Kasumi-1 (cell line): ENCODE measurements at places on chromosomes 7 and 10.
A peak's percentile ranks its signal among the peaks of the same experiment; 100 is the strongest.

DNA sequence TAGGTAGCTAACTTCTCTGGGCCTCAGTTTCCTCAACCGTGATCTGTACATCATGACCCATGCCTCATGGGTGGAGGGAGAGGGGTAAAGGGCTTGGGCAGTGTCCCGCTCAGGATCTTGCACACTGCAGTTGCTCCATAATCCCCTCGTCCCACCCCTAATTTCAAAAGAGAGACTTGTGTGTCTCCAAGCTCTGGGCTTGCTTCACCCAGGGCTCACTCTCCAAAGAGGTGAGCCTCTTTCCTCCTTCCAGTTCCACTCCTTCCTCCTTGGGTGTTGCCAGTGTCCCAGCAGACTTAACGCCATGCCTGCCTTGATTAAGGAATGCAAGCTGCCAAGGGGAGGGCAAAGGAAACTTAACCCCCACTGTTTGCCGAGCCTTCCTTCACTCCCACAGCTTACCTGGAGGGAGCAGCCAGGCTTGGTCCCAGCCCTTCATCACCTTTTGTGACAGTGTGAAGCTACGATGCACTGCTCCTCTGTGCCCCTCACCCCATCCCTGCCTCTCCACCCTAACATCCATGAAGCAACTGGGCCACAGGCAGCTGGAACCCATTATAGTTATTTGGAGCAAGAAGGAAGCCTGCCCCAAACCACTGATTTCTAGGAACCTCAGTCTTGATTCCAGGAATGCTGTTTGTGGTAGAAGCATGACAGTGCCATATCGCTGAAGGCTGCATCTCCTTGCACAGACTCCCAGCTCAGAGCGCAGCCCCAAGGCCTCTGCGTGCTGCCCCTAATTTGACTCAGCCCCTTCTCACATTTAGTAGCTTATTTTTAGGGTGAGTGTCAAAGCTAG is 363.3 kb downstream of the TNS3 start:
- no peak for DNase-seq

DNA sequence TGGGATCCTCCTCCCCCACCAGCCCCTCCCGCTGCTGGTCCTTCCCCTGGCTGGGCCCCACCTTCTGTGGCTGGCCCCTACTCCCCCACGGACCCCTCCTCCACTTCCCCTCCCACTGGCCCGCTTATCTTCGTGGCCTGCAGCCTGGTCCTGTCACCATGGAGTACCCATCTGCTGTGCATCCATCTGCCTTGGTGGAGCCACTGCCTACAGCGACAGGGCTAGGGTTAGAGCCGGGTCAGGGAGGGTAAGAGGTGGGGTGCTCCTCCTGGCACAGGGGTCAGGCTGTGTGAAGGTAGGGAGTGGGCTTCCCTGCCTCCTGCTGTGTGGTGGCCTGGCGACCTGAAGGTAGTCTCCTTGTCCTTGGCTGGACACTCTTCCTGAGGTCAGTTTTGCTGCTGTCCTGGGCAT is 5.2 kb downstream of the ADCY1 start:
- no peak for DNase-seq

GRCh38 chr7:33578881-33579672 is 326.3 kb upstream of the BMPER start:
- DNase-seq = no peak

GRCh38 chr10:5812283-5813090 is 747 bp downstream of the GDI2 start:
- DNase-seq = peak; percentile 60
